ENCODE measurements at places on chromosomes 6 and 20.

- DNase-seq = no peak
Measured at GRCh38 chr6:119124079-119124824, 45.8 kb upstream of the FAM184A start.

GRCh38 chr6:34096193-34096592, 49.7 kb downstream of the GRM4 start:
- DNase-seq = no peak

- no peak for DNase-seq
Measured at GRCh38 chr20:11197851-11198250, 524.1 kb upstream of the JAG1 start.

DNA sequence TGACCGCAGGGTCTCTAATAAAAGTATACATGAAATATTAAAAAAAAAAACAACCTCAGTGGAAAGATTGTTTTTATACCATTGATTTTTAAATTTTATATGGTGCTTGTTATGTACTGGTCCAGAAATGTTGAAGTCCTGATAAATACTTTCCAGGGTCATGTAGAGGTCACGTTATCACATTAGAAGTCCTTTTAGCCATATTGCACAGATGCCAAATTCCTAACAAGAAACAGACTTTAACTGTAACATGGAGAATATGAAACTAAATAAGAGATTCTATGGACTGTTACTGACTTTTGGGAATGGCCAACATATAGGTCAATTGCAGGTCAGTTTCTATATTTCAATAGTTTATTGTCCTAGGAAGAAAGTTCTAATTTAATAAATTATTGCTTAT, 89.0 kb downstream of the ADGRB3 start:
- no peak for DNase-seq

GRCh38 chr6:36063318-36064060, 35.9 kb downstream of the MAPK14 start:
- no peak for DNase-seq

DNA sequence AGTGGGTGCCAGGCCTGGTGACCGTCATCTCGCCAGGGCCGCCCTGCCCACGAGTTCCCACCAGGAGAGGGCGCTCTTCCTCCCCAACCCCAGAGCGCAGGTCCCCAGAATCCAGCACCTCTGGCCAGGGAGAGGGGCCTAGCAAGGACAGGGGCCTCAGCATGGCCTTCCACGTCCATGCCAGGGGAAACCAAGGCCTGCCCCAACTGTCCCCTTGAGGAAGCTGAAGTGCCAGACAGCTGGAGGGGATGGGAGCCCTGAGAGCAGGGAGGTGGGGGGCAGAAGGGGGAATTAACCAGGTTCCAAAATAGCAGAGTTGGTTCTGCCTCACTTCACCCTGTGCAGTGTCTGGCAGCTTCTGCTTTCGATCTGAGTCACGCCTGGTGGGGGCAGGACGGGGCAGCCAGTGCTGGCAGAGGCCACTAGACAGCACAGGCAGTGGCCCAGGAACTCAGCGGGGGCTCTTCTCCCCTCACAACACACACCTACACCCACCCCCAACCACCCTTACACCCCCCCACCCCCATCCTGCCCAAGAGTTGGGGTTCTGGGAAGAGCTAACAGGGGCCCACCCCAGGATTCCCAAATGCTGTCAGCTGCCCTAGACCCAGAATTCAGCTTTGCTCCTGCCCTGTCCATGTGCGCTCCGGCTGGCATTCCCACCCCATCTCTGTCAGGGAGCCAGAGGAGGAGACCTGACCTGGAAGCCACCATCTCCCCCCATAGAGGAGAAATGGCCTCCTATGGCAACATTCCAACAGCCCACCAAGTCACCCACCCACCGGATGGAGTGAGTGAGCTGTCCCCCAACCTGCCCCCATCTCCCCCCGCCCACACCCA, 29.2 kb downstream of the TFEB start:
- no peak for DNase-seq

- no peak for DNase-seq
Measured at GRCh38 chr20:18904192-18904591, 90.6 kb downstream of the SCP2D1 start.

- peak; percentile 97 for DNase-seq
Measured at GRCh38 chr20:1816384-1817381, 78.5 kb upstream of the SIRPA start.
